Kidney capillary endothelial cell (primary cell): ENCODE measurements at places on chromosomes 3 and 15.

GRCh38 chr3:36926292-36926897, 18.5 kb downstream of the TRANK1 start:
- DNase-seq, result no peak

DNA sequence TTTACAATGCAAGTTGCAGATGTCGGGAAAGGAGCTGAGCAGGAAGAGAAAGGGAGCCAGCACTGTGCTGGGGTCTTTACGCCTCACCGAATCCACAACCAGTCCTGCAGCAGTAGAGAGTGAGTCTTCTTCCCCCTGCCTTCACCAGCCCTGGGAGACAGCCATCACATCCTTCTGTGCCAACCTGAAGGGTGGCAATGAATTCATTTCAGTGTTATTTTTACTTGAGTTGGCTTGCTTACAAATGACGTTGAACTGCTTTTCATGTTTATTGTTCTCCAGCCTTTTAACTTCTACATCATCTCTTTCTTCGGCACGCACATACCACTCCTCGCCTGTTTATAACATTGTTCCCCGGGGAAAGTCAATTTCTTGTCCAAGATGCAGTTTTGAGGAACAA, 77.1 kb downstream of the TRIM42 start:
- DNase-seq, result no peak

DNA sequence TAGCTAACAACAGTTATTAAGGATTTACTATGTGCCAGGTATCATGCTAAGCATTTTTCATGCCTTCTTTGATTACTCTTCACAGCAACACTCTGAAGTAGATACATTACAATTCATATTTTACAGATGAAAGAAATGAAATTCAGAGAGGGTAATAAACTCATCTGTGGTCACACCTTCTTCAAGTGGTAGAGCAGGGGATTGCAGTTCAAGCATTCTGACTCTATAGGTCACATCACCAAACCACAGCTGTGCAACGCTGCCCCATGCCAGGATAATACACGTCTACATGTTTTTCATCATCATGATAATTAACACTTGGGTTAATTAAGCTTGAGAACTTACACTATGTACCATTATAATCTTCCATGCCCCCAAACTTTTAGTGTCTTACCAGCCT, 98.5 kb downstream of the LRRC3B start:
- no peak for DNase-seq

- no peak for DNase-seq
These were observed 114.2 kb upstream of the NECTIN3 start for GRCh38 chr3:110957247-110958025.

GRCh38 chr3:157508461-157508860, 5.2 kb upstream of the VEPH1 start:
- no peak for DNase-seq

- no peak for DNase-seq
These were observed 329.3 kb downstream of the TBL1XR1 start for GRCh38 chr3:176867681-176868663.

- DNase-seq, result no peak
These were observed 10.0 kb upstream of the ST8SIA2 start for GRCh38 chr15:92383519-92384324.

GRCh38 chr3:140206196-140207040, 271.4 kb downstream of the CLSTN2 start:
- DNase-seq, result peak; percentile 4

DNA sequence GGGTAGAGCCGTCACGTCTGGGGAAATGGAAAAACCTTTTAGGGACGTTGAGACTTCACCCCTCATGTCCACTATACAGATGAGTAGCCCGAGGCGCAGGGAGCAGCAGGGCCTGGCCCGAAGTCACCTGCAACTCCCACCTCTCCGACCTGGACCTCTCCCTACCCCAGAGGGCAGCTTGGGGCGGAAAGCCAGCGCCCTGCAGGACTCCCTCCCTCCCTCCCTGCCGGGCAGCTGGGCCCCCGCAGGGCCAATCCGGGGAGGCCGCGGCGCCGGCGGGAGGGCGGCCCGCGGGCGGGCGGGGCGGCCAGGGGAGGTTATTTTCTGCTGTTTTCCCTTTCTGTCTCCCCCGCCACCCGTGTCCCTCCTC, 2.0 kb downstream of the WNT7A start:
- no peak for DNase-seq

GRCh38 chr3:123013876-123014275, 13.7 kb downstream of the SEMA5B start:
- no peak for DNase-seq

DNA sequence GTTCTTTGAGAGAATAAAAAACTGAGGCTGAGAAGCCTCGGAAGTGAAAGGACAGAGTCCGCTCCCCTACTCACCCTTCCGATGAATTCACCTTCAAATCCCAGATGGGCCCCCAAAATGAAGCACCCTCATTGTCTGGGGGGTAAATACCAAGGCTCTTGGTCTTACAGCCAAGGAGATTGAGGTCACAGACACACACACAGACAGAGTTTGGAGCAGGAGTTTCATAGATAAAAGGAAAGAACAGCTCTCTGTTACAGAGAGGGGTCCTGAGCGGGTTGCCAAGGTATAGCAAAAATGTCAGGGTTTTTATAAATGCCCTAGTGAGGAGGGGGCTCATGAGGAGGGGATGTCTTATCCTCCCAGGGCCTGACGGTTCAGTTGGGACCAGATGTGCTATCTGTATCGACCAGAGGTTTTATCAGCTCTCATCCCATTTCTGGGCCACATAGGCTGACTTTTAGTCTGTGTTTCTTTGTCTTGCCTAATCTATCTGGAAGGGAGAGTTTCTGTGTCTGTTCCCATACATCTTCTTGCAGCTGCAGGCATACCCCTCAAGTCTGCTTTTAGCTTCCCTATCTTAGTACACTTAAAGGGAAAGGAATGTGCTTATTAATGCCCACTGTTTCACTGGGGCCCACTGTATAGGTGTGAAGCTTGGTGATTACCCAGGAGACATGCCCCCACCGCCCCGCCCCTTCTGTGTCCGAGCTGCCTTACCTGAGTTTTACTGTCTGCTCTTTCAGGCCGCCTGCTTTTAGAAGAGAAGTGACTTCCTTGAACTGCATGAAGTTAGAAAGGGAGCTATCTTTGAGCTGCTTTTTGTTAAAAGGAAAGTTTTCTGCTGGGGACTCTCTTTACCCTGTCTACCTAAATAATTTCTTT, 66.8 kb upstream of the ATP11B start:
- no peak for DNase-seq

DNA sequence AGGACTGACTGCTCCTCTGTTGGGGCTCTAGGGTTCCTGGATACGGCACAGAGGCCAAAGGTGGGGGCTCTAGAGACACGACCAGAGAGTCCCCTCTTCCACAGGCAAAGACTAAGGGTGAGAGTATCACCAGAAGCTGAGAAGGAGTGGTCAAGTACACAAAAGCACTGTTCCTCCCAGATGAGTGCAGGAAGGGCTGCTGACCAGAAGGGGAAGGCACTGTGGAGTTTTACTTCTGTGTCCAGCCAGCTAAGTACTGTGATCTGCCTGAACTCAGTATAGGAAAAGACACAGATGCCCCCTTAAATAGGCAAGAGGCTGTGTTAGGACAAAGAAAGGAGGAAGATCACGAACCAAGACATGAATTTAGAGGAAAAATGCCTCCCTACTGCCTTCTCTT, 11.7 kb downstream of the MRPS11 start:
- DNase-seq, result no peak

DNA sequence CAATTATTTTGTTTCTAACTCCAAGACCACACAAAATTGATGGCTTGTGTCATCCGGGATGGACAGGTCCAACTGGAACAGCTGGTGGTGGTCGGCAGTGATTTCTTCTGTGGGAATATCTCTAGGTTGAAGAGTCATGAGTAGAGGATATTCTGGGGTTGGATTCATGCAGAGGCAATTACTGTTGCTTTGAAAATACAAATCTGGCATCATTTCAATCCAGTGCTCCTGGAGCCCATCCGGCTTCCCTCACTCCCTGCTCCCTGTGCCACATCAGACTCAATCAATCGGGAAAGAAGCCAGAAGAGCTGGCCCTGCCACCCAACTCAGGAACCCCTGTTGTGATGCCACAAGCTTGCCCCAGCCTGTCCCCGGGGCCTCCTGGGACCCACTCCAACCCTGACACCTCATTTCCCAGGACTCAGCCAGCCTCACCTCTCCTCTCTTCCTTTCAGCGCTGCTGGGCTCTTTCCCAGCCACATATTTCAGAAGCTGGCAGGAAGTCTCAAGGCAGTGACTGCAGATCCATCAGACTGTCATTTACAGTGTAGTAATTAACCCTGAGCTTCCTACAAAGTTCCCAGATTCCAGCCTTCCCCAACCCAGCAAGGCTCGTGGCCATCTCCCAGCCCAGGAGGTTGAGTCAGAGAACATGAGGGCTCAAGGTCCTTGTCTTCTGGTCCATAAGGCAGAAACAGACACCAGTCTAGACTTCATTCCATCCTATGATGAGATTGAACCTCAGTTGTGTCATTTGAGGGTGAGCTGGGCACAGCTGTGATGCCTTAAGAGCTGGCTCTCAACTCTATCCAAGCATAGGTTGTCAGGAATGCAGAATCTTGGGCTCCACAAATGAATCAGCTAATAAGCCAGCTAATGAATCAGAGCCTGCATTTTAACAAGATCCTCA, 114.0 kb downstream of the FAM174B start:
- peak; percentile 28 for DNase-seq

DNA sequence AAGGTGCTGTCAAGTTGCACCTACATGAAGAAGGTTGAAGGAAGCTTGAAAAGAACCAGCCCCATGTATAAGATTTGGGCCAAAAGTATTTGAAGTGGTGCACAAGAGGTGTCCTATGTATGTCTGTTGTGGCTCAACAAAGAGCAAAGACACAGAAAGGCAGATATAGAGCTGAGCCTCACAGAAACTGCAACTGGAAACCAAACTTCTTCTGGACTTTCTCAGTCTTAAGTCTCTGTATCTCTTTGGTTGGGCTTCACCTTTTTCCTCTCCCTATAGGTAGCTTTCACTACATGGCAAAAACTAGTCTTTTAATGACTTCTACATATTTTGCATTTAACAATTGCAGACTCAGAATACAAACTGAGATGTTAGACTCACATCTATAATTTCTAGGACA, 8.8 kb upstream of the CMC1 start:
- DNase-seq, result no peak

- DNase-seq, result no peak
These were observed 71.2 kb upstream of the SLC6A6 start for GRCh38 chr3:14331251-14331650.

DNA sequence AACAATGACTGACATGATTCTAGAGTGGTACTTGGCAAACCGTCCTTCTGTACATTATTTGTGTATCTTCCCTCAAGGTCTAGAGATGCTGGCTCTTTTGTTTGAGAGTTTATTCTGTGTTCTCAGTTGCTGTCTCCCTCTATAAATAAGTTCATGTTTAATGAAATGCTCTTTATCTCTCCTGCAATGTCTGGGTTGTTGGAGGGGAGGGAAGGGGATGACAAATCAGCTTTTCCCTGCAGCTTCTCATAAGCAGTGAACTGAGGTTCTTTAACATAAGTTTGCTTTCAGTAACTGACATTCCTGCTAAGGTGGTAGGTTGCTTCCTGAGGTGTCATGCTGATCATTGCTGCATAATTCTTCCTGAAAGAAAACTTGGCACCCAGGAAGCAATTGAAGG, 21.8 kb downstream of the ITPR1 start:
- DNase-seq, result no peak

DNA sequence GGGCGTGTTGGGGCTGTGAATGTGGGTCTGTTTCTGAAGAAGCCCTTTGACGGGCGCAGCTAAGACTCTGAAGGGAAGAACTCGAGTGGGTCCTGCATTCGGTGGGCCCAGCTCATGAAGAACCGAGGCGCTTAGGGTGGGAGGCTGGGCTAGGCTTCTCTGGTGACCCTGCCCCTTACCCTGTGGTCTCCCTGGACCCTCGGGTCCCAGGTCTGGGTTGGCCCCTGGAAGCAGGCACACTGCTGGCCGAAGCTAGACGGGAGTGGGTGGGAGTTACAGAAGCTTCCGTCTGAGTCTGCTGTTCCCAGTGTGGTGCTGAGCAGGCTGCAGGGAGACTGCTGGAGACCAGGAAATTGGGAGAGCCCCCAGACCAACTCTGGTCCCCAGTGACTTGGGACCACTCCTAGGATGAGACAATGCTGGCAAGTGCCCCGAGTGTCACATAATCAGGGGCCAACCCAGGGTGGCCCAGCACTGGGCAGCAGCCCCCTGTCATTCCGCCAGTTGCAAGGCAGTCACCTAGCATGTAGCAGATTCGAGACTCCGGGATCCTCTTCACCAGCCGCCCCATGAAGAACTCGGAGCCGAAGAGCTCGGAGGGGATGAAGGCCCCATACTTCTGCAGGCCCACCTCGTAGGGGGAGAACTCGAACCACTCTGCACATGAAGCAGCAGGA, 16.7 kb upstream of the EHD4 start:
- DNase-seq, result no peak

DNA sequence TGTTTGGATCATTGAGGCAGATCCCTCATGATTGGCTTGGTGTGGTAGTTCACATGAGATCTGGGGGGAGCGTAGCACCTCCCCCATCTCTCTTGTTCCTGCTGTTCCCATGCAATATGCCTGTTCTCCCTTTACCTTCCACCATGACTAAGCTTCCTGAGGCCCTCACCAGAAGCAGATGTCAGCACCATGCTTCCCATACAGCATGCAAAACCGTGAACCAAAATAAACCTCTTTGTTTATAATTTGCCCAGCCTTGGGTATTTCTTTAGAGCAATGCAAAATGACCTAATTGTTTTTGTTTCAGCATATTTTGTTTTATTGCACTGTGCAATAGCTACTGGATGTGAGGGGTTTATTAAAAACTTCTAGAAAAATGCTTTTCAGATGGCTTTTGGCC, 56.6 kb upstream of the CHST2 start:
- peak; percentile 20 for DNase-seq

DNA sequence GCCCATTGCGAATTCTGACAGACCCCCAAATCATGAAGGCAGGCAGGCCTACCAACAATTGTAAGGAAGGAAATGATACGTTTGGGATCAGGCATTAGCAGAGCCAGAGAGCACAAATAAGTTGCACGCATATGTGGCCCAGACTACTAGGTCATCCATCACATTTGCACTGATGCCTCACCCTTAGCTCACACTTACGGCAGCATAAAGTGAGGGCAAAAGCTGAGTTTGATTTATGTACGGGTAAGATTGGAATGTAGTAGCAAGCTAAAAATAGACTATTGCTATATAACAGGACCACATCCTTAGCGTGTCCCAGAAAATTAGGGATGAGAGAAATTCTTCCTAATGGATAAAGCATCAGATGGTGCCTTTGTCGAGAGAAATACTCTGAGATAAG, 58.6 kb downstream of the QTRT2 start:
- peak; percentile 58 for DNase-seq
